ENCODE measurements at places on chromosomes 5 and 9.

- no peak for DNase-seq
Measured at GRCh38 chr5:124071039-124071438, 559.1 kb downstream of the CSNK1G3 start.

- no peak for DNase-seq
Measured at GRCh38 chr9:38018241-38018957, 50.6 kb downstream of the SHB start.

DNA sequence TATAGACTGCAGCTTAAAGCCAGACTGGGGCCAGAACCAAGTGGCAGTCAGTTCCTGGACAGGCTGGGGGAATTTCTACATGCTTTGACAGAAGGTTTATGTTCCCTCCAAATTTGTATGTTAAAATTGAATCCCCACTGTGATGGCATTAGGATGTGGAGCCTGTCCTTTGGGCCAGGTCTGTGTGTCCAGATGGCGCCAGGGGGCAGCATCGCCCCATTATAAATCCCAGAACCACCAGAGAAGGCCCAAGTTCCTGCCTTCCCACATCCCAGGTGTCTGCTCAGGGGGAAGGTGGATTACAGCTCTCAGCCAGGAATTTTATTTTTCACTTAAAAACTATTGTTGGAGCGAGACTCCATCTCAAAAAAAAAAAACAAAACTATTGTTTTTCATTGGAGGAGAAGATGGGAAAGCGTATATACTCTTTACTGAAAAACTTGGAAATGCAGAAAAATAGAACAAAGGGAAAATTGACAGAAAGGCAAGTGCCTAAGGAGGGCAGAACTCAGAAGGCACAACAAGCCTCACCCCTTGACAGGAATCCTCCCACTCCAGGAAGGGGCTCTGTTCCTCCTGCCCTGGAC lies 5.0 kb downstream of the IL3 start:
- DNase-seq, result peak; percentile 83

- no peak for DNase-seq
Measured at GRCh38 chr9:5842929-5843793, 10.2 kb upstream of the ERMP1 start.

- DNase-seq, result no peak
Measured at GRCh38 chr5:145237843-145238242, 597.3 kb downstream of the PRELID2 start.
